ENCODE measurements at places on chromosomes 11 and 22.

GRCh38 chr11:16778286-16778685 lies 39.8 kb downstream of the C11orf58 start:
- no peak for DNase-seq

DNA sequence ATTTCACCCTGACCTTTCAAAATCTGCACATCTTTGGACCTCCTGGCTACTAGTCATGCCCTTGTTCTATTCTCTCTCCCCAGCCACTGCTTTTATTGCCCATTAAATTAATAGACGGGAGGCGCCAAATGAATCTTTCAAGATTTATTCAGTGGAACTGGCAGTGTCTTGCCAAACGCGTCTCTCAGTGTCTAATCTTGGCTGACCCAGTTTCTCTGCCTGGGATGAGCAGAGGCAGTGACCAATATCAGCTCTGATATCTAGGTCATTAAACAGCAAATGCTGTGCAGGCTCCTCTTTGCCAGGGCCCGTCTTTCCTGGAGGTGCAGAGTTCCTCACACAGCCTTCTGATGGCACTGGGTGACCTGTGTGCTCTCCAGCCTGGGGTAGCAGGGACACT lies 74.0 kb downstream of the TRAF6 start:
- peak; percentile 47 for DNase-seq

DNA sequence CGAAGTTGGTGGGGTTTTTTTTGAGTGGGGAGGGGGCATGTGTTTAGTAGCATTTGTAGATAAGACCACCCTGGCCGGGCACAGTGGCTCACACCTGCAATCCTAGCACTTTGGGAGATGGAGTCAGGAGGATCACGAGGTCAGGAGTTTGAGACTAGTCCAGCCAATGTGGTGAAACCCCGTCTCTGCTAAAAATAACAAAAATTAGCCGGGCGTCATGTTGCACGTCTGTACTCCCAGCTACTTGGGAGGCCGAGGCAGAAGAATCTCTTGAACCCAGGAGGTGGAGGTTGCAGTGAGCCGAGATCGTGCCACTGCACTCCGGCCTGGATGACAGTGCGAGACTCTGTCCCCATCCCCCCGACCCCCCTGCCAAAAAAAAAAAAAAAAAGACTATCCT lies 34.6 kb downstream of the CECR2 start:
- DNase-seq: no peak

DNA sequence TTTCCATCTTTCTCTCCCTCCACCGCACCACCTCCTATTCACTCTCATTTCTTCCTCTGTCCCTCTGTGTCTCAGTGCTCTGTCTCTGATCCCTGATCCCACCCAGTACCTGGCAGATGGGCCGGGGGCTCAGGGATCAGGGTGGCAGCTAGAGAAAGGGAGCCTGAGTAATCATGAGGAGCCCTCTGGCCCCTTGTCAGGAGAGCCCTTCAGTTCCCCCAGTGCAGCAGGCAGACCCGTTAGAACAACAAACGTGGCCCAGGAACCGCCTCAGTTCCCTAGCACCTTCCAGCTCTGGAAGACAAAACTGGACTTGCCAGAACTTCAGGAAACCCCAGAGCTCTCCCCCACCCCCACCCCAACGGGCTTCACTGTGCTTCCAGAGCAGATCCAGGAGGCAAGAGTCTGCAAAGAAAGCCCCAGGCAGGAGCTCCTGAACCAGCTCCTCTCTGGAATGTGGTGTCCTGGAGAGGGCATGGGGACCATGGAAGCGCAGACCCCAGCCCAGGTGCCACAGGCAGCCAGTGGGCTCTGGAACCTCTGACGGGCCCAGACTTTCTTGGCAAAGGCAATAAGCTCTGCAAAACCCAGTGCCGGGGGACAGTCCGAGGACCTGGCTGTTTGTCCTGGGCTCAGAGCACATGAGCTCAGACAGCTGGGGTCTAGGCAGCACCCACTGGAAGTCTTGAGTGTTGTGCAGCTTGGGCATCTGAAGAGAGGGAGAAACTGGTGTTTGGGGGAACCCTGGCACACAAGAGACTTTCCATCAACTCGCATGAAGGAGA lies 43.2 kb downstream of the LMO1 start:
- DNase-seq: no peak

GRCh38 chr11:27358296-27358695 lies 4.7 kb downstream of the CCDC34 start:
- no peak for DNase-seq

DNA sequence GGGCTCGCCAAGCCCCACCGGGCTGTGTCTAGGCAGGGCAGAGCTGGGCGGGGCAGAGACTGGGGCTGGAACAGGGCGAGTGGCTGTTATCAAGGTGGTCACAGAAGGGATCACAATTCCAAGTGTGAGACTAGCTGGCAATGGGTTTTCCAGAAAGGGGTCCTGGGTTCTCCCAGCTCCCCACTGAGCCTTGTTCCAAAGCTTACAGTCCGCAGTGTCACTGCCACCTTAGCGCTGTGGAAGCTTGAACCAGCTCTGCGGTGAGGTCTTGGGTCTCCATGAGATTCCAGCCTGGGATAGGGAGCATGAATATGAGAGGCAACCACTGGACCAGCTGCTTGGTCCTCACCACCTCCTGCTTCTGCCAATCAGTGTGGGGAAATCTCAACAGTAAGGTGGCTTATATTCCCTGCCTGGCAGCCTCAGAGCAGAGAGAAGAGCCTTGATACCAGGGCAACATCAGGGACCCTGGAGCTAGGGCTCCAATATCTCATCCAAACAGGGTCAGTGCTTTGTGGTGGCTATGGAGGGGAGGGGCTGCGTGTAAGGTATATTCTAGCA lies 831 bp downstream of the CD44 start:
- no peak for DNase-seq

GRCh38 chr11:81946831-81947230 lies 786.8 kb downstream of the FAM181B start:
- DNase-seq: peak; percentile 6

Data from eye (tissue), 1 donor.